Gastrocnemius medialis (tissue), 4 donors: ENCODE measurements at places on chromosomes 6 and 20. TPM values are rescaled to one million over a fixed set of nuclear protein-coding genes. Genes with fewer than 3 reads are reported as not detected.

The LIME1 gene
- 5.1 TPM for total RNA-seq

The NFATC2 gene
- 3.3 TPM for total RNA-seq

The COL9A3 gene
- 0.41 TPM for total RNA-seq

The PSMB1 gene
- 343 TPM for total RNA-seq

The RAD21L1 gene
- total RNA-seq = not detected
